ENCODE measurements at places on chromosomes 6 and 20. TPM values are rescaled to one million over a fixed set of nuclear protein-coding genes. Genes with fewer than 3 reads are reported as not detected.

NKAIN2 gene
- not detected for total RNA-seq

GRCh38 chr6:34181908-34182307 is 36.0 kb upstream of the GRM4 start:
- no peak for ATAC-seq

HLA-DOA gene
- 1.4 TPM for total RNA-seq

ULBP2 gene
- 5.2 TPM for total RNA-seq

HLA-DOB gene
- total RNA-seq, result 0.52 TPM

DNA sequence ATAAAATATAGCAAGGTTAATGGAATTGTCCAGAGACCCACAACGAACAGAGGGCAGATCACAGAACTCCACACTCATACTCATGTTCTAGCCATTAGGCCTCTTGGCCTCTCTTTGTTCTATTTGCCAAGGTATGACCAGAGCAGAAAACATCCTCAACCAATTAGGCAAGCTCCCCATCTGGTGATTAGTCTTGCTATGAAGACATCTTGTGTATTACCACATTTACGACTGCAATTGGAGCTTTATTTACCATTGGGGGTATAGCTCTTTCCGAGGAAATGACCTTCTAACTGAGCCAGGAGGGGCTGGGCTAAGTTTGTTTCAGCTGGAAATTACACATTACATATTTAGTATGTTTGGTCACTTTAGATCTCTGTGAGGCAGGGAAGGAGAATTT is 593.9 kb downstream of the CD109 start:
- no peak for ATAC-seq

DNA sequence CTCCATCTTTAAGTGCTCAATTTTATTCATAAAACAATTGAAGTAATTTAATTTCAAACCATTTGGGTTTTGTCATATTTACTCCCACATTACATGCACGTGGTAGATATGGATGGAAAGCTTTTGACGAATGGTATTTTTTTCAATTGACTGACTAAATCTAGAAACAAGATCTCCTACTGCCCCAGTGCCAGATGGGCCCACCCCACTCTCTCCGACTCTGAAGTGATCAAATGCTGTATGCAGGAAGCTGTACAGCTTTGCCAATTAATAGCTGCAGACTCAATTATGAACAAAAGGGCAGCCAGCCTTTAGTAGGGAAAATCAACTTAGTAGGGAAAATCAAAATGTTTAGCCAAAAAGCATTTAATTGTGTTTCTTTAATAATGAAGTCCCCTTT is 46.2 kb downstream of the PACRG start:
- no peak for ATAC-seq

DNA sequence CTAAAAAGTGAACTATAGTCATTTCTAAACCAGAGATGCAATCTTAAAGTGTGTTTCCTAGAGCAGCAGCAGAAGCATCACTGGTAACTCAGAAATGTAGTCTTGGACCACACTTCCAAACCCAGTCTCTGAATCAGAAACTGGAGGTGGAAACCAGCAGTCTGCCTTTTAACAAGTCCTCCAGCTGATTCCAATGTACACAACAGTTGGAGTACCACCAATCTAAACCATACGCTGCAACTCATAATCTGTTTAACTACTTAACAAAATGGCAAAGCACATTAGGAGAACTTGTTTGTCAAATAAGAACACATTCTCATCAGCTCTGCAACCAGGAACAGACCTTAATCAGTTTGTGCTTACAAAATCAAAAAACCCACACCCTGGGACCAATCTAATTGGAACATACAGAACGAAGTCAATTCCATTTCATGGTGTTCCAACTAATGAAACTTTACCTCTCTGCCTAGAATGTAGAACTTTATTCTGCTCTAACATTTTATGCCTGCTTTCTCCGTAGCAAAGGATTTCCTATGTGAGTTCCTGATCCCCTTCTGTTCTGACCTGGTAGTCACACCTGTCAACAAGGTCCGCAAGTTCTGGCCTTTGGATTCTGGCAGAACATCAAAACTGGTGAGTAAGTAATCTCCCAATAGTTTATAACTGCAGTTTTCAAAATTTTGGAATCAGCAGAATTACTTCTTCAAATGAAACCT is 390.4 kb downstream of the HTR1B start:
- no peak for ATAC-seq

DNA sequence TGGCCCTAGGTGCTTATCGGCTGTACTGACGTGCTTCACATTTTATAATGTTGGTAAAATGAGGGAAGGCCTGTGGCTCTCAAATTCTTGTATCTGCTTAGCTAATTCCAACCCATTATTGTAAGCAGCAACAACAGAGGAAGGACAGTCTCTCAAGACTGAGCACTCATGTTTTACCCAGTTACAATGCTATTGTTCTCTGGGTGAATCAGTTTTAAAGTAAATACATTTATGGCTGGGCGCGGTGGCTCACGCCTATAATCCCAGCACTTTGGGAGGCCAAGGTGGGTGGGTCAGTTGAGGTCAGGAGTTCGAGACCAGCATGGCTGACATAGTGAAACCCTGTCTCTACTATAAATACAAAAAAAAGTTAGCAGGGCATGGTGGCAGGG is 194.6 kb downstream of the PRKN start:
- peak; percentile 49 for ATAC-seq

DNA sequence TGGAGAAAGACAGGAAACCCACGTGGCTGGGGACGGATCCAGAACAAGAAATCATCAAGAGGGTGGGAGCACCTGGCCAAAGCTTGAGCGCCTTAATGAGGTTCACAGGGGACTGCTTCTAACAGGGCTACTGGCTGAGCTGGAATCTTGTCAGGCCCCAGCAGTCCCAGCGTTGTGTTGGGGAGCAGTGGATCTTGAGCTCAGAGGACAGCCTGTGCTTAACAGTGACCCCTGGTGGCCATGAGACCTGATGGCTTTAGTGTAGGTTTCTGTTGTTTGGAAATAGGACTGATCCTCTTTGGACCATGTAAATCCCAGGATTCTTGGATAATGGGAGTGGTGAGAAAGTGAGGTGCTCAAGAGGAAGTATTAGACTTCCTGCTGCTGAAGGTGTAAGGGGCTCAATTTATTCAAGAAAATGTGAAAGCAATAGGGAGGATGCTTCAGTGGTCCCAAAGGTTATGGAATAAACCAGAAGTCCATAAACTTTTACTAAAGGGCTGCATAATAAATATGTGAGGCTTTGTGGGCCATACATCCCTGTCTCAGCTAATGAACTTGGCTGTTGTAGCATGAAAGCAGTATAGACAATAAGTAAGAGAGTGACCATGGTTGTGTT is 216.2 kb downstream of the NFATC2 start:
- ATAC-seq, result peak; percentile 47

DNA sequence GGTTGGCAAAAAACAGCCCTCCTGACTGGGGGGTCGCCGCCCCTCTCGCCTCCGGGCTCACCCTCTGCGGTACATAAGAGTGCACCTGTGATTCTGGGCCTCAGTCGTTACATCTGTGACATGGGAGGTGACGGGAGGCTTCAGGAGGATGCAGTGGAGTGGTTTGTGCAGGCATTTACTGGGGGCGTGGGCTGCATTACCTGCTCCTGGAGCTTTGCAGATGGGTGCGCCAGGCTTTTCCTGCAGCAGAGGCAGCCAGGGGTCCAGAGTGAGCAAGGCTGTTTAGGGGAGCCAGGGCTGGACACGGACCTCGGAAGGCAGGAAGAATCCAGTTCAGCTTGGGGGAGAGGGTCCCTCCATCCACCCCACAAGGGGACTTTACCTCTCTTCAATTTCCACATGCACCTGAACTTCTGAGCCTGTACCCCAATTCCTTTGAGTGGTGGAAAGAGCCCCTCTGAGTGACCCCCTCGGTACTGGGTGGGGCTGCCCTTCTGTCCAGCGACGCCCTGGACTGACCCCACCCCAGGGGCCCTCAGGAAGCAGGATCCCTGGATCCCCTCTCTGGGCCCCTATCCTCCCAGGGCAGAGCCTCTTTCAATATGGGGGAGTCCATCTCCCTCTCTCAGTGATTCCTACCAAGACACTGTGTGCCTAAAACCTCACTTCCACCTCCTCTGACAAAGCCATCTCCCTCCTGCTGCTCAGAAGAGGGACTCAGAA is 134.0 kb downstream of the TAF4 start:
- no peak for ATAC-seq

CALHM5 gene
- 0.12 TPM for total RNA-seq

GRCh38 chr6:94733066-94733465 is 844.3 kb upstream of the MANEA start:
- no peak for ATAC-seq

GRCh38 chr20:40683221-40683893 is 5.7 kb downstream of the MAFB start:
- peak; percentile 41 for ATAC-seq

- ATAC-seq, result no peak
Observed at GRCh38 chr6:11606332-11606731, 68.8 kb downstream of the TMEM170B start.

PRL gene
- total RNA-seq, result not detected

- peak; percentile 31 for ATAC-seq
Observed at GRCh38 chr6:24464253-24465038, 24.9 kb downstream of the GPLD1 start.

BEND6 gene
- 0.16 TPM for total RNA-seq

PSORS1C2 gene
- 0.40 TPM for total RNA-seq

- ATAC-seq, result no peak
Observed at GRCh38 chr6:141321493-141322347, 811.0 kb upstream of the GJE1 start.

GRCh38 chr6:79066330-79066729 is 11.7 kb downstream of the PHIP start:
- ATAC-seq, result no peak

DNA sequence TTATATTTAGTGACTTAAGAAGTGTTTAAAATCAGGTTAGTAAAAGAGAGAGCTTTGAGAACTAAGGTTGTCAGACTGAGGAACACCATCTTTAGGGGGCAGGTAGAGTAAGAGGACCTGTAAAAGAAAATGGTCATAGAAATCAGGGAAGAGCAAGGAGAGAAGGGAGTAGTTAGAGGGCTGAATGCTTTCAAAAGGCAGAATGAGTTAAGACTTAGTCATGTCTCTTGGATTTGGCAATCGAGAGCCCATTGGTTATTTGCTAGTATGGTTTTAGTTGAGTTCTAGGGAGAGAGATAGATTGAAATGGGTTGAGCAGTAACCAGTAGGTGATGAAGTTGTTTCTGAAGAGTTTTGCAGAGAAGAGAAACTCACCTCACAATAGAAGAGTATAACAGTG is 51.1 kb downstream of the RALGAPB start:
- peak; percentile 76 for ATAC-seq

DNA sequence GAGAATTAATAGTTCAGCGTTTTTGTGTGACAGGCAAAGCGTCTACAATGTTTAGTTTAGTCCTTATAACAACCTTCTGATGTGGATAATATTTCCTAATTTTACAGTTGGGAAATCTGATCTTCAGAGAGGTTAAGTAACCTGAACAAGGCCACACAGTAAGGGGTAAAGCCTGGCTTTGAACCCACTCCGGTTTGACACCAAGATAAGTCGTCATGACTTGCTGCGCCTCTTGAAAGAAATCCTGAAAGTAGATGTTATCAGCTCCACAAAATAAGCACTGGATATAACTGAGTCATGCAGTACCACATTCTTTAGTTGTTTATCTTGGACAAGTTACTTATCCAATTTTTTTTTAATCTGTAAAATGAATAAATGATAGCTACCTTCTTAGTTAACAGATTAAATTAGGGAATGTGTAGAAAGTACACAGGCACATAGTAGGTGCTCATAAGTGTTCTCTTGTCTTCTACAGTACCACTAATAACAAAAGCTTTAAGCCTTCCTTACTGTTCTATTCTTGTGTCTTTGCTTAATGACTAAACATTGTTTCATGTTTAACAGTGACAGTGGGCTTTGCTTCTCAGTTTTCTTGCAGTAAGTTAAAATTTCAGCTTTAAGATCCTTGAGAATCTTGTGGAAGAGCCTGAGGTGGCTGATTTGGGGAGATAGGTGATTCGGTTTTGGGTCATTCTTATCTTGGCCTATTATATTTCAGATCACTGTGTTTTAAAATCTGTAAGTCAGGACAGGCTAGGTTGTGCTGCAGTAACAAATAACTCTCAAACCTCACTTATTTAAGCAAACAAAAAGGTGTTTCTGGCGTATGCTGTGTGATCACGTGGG is 2.1 kb downstream of the HIVEP1 start:
- no peak for ATAC-seq

PRR18 gene
- 0.04 TPM for total RNA-seq

- ATAC-seq, result peak; percentile 55
Observed at GRCh38 chr20:5153612-5154542, 27.1 kb downstream of the CDS2 start.

- no peak for ATAC-seq
Observed at GRCh38 chr6:85390775-85391174, 59.1 kb upstream of the NT5E start.

COL19A1 gene
- total RNA-seq, result 0.04 TPM

- ATAC-seq, result peak; percentile 59
Observed at GRCh38 chr6:131383421-131384411, 189.3 kb upstream of the ARG1 start.

GRCh38 chr20:57791966-57792365 is 82.2 kb upstream of the PMEPA1 start:
- no peak for ATAC-seq

DNA sequence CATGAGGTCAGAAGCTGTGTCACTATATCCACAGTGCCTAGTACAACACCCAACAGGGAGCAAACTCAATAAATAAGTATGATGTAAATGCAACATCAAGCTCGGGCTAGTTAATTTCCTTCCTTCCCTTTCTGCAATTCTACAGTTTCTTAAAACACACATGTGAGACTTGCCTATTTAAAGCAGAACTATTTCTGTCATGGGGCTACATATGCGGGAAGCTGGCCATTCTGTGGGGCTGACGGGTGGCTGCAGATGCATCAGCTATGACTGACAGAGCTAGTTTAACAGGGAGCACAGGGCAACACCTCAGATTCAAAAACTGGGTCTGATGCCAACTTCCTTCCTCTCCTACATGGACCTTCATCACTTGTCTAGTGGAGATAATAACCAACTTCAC is 118.1 kb upstream of the ENPP5 start:
- no peak for ATAC-seq

DNA sequence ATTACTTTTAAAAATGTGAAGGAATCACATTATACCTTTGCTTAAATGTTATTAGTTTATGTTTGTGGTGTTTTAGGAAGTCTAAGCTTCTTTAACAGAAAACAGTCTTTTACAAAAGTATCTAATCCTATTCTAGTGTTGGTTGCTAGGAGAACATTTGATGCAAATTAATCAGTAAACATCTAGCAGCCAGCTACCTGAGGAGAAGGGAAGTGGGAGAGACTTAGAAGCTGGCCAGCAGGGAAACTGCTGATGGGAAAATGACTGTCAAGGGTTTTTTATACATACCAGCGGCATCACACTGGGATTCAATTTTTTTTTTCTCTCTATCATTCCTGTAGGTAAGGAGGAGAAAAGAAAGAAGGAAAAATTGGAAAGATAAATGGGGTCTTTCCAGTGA is 686.0 kb upstream of the MMS22L start:
- ATAC-seq, result no peak
